ENCODE measurements at places on chromosomes 4 and X.

- DNase-seq: no peak
Measured at GRCh38 chr4:67701517-67701850, 529 bp upstream of the UBA6 start.

GRCh38 chrX:118216509-118216908 is 99.9 kb upstream of the KLHL13 start:
- no peak for DNase-seq

DNA sequence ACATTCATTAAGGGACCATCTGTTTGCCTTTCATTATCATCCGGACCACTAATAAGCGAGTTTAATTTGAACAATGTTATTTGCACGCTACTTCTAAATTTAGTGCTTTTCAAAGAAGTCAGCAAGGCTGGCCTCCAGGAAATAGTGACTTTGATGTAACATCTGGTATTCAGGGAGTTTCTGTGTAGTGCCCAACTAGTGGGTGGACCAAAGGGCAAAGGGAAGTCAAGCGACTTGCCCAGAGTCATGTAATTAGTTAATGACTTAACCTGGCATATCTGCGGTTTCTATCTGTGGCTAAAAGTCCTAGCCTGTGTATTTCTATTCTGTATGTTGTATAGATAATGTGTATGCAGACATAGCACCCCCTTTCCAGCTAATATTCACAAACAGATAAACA is 56.3 kb upstream of the LCORL start:
- DNase-seq: no peak

GRCh38 chrX:136577552-136577951 is 45.5 kb downstream of the VGLL1 start:
- no peak for DNase-seq

DNA sequence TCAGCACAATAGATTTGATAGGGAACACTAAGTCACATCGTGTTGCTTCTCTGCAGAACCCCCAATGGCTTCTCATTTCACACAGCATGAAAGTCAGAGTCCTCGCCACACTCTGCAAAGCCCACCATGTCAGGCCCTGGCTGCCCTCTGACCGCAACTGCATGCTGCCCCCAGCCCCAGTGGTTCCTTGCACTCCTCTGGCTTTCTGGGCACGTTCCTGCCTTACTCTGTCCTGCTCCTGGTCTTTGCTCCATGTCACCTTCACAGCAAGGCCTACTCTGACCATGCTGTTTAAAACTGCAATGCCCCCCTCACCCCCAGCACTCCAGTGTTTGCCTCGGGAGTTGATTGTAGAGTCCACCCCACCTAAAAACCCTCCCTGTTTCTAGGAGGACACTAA is 78.1 kb downstream of the EVC start:
- DNase-seq: no peak

DNA sequence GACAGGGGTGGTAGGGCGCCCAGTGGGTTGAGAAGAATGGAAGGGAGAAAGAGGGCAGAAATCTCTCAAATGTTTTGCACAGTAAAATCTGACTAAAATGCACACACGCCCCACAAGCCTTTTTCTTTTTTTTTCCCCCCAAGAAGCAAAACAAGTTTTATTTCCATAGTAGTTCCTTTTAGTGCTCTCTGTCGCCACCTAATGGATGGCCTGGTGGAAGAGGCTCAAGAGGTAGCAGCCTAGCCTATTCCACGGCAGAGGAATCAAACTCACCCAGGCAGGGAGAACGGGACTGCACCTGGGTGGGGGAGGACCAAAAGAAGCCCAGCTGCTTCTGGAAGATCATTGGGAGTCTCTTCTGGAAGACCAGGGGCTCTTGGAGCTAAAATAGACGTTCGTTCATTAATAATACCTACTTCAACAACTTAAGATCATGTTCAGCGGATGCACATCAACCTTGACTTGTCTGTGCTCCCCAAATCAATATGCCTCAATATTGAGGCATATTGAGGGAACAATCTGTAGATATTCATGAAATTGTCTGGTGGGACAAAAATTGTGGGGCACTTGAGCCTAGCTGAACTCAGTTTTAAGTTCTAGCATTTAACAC is 31.6 kb upstream of the IRAK1 start:
- no peak for DNase-seq

DNA sequence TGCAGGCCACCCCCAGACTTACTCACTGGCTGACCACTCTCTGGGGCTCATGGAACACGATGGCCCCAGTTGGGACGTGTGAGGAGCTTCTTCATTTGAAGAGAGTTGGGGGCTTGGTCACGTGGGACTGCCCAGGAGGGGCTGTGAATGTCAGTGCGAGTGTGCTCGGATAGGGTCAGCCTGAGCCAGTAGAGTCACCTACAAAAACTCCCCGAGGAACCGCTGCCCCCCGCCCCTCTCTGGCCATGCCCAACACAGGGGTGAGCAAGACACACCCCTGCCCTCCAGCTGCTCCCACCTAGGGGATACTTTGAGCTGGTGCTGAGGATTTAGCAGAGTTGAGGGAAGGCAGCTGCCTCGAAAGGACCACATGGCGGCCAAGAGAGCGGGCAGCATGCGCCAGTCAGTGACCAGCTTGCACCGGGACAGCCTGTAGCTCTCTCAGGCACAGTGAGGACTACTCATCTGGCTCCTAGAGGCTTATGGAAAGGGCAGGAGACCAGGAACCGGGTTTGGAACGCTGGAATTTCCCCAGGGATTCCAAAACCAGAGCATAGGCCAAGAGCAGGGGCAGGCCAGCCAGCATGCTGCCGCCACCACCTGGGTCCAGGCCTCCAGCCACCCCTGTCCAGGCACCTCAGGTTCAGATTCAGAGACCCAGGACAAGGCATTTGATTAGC is 8.4 kb downstream of the PNMA6E start:
- no peak for DNase-seq

DNA sequence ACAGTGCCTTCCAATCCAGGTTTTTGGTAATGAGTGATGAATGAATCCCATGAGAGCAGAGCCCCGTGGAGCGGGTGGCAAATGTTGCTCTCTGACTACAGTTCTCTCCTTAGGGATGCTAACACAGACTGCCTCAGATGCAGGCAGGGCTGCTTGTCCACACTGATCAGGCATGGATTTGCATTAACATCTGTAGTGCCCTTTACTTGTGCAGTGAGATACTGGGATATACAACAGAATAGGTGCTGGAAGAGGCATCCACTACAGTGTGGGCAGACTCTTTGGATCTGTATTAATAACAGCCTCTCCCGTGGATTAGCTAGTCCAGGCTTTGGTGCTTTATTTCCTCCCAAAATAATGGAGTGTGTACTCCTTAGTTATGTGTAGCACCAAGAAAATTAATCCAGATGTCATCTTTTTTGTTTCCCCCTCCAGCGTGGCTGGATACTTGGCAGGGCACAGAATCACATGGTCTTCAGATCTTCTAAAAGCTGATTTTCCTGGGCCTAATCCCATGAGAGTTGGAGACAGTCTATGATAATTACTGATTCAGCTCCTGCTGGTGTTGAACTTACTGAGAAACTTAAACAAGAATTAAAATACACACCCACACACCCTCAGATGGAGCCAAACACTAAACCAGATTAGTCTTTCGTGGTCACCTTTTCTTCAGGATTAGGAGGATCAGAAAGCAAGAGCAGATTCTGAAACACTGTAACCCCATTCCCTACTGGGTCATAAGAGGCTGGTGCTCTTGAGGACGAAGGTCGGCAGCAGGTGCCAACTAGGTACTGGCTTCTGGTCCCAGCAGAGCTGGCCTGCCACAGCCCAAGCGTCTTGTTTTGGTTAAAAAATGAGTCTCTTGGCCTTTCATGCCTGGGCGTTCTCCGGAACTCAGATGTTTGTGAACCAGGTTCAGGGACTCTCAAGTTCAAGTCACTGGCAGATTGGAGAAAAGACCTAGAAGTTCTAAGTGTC is 23.1 kb upstream of the NAP1L5 start:
- no peak for DNase-seq

Data from GM12878 (cell line).